ENCODE measurements at places on chromosomes 12 and 14.

DNA sequence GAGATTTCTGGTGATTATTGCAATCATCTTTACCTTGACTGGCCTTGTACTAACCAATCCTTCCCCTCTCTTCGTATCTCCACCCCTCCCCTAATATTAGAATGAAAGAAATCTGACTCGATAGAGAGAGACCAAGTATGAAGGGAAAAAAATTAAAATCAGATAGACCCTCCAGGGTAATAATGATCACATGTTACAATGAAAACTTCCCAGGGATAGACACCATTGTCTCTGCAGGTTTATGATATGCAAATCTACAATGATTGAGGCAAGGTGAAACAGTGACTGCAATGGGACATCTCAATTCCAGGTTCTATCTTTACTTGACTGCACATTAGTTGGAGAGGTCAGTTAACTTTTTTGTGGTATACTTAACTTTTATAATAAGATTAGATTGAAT is 1.5 kb upstream of the NFKBIA start:
- DNase-seq = no peak

- DNase-seq = no peak
Observed at GRCh38 chr14:24606297-24606696, 3.2 kb downstream of the GZMH start.

DNA sequence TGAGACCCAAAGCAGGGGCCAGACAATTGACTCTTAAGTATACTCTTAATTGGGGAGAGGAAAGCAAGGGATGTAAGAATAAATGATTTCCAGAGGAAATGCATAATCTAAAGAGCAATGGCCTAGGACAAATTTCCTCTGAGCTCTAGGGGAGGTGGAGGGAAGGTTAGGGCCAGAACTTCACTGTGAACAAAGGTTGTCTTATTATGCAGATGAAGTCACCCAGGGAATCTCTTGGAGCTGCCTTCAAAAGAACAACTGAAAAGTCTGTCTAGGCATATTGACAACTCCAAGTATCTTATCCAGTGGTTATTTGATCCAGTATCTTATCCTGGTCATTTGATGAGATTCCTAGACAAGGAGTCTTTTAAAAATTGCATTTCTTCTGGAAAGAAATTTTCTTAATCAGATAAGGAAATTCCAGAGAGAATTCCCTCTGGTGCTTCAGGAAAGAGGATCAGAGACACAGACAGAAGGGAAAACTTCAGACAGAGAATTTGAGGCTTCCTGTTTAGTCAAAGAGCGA is 16.5 kb upstream of the SMIM10L1 start:
- no peak for DNase-seq

DNA sequence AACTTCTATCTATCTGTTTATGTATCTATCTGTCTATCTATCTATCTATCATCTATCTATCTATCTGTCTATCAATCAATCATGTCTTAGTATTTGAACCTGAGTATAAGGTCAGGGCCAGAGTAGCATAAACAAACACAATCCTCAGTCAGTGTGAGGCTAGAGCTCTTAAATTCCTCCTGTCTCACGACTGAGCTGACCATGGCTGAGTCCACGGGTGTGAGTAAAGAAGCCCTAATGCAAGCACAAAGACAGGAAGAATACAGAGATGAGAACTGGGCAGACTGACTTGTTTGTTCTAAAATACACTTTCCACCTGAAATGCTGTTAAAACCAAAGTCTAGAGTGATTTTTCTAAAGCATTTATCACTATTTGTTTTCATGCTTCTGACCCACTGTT is 47.2 kb upstream of the STXBP6 start:
- no peak for DNase-seq

DNA sequence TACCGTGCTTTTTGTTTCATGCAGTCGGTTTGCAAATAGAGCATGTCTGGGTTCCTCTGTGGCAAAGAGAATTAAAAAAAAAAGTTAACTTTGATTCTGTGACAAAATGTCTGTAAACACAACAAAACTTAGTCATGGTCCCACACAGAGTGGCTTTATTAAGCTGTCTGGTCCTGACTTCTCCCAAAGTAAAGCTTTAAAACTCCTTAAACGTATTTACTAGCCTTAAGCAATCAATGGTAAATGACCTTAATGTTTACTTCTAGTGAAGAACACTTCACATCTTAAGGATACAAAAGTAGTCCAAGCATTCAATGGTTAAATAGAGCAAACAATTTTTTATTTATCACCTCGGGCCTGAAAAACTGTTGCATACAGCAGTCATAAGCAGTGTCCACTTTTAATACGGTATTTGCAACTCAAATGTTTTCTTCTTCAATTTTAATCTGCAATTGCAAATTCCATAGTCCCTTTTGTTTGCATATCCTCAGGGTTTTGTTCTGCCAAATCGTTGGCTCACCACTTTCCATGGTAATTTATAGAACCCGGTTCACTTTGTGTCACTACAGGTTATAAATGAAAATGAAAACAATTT is 453.0 kb upstream of the MIS18BP1 start:
- no peak for DNase-seq

Data from inflammatory macrophage (primary cell).